ENCODE measurements at places on chromosomes 12 and 14.

- no peak for DNase-seq
Observed at GRCh38 chr12:16785524-16785923, 179.6 kb upstream of the LMO3 start.

DNA sequence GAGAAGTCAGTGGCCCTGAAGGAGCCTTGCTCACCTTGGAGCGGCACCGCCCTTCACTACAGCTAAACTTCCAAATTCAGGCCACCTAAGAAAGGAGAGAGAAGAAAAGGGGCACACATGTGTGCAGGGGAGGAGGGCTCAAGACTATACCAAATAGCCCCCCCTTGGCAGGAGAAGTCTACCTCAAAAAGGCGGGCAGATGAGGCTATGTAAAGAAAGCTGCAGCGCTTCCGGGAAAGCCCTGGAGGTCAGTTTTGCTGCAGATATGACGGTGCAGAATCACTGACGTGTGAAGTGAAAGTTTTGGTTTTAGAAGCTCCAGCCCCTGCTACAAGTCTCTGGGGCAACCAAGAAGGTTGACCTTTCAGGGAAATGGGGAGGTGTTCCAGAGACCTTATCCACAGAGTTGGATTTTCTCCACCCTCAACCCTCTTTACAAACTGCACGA is 48.2 kb upstream of the PNMA1 start:
- DNase-seq = no peak

- no peak for DNase-seq
Observed at GRCh38 chr12:16224196-16224595, 53.3 kb downstream of the SLC15A5 start.

GRCh38 chr14:79256380-79256779 is 954.9 kb downstream of the DIO2 start:
- DNase-seq = no peak

Measured in stimulated activated CD8-positive, alpha-beta memory T cell treated with anti-CD3 and anti-CD28 coated beads, Interleukin-4, amount 100 ng/mL, for 4 hours (primary cell).